ENCODE measurements at places on chromosomes 7 and 10. TPM values are rescaled to one million over a fixed set of nuclear protein-coding genes. Genes with fewer than 3 reads are reported as not detected.
A peak's percentile ranks its signal among the peaks of the same experiment; 100 is the strongest.

The ARF5 gene
- total RNA-seq = 102 TPM

The PRPS1L1 gene
- total RNA-seq = not detected

The SEMA3D gene
- 3.7 TPM for total RNA-seq

The CNTNAP2 gene
- total RNA-seq = 110 TPM

- DNase-seq = no peak
Observed at GRCh38 chr7:92809397-92809759, 27.0 kb downstream of the CDK6 start.

- DNase-seq = no peak
Observed at GRCh38 chr7:110719741-110720140, 371.2 kb upstream of the LRRN3 start.

The EPHB6 gene
- 29.3 TPM for total RNA-seq

GRCh38 chr10:44947371-44948152, 12.0 kb upstream of the RASSF4 start:
- DNase-seq = no peak

The MMP21 gene
- total RNA-seq = 0.41 TPM

- no peak for DNase-seq
Observed at GRCh38 chr7:91519241-91520158, 255.3 kb downstream of the FZD1 start.

DNA sequence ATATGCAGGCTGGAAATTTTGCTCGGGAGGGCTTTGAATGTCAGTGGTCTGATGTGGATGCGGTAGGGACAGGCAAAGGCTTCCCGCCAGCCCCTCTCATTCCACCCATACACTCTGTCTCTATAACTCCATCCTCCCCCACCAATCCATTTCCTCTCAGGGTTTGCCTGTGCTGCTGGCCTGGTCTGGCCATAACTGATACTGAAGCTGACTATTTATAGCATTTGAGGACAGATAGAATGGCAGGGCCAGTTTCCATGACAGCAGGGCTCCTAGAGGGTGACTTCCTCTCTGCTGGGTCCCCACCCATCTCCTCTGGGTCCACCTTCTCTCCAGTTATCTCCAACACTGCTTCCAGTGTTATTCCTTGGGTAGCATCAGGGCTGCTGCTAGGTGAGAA, 6.6 kb upstream of the PDLIM1 start:
- DNase-seq = no peak

- DNase-seq = no peak
Observed at GRCh38 chr10:3951993-3952392, 167.0 kb upstream of the KLF6 start.

The PITX3 gene
- total RNA-seq = not detected

The TFR2 gene
- 2.9 TPM for total RNA-seq

GRCh38 chr10:35409094-35409582, 72.8 kb downstream of the CCNY start:
- DNase-seq = peak; percentile 75

DNA sequence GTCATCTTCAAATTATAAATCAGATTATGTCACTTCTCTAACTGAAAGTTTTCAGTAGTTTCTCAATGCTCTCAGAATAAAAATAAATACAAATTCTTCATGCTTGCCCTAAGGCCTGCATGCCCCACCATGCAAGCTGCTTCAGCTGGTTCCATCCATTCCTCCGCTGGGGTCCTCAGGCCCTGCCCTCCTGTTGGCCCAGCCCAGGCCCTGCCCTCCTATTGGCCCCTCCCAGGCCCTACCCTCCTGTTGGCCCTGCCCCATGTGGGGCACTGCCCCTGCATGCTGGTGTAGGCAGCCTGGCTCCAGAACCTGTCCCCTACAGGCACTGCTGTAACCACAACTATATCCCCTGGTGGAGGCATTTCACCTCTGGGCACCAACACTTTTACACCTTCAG, 109.3 kb upstream of the TCERG1L start:
- DNase-seq = no peak

DNA sequence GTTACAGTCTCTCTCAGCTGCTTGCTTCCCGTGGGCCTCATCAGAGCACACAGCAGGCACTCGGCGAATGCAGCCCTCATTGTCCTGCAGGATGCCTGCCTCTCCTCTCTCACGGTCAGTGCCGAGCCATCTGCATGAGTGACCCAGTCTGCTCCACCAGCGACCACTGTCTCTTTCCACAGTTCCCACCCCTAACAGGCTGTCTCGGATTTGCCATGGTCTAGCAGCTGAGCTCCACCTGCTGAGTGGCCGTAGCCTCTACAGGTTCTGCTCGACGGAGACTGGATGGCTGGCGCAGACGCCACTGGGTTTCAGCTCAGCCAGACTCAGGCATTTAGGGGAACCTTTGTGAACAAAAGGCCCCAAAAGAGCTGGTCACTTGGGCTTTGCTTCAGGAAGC, 209.4 kb upstream of the FOXK1 start:
- DNase-seq = no peak

The TMEM72 gene
- total RNA-seq = not detected

DNA sequence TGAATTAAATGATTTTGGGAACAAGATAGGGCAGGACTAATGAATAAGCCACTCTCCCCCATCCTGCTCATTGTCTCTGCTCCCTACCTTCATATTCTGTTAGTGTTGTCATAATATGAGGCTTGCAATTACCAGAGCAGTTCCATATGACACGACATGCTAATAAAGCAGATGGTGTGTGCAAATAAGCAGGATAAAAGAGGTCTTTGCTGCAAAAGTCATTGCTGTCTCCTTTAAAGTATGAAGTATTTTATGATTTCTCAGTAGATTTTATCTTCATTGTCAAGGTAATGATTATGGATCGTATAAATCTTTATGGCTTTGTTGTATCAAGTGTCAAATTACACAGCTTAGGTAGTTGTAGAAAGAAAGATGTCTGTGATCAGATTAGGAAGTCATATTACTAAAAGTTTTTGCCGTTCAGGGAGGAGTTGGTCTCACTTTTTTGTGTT, 114.8 kb downstream of the SDK1 start:
- DNase-seq = no peak

GRCh38 chr7:26044320-26044719, 107.7 kb upstream of the NFE2L3 start:
- DNase-seq = no peak

The AKR1C4 gene
- not detected for total RNA-seq
